ENCODE measurements at places on chromosomes 3 and 15.

- no peak for DNase-seq
Measured at GRCh38 chr3:31406896-31407295, 125.8 kb upstream of the STT3B start.

- DNase-seq: no peak
Measured at GRCh38 chr15:60541481-60542299, 62.7 kb upstream of the ICE2 start.

DNA sequence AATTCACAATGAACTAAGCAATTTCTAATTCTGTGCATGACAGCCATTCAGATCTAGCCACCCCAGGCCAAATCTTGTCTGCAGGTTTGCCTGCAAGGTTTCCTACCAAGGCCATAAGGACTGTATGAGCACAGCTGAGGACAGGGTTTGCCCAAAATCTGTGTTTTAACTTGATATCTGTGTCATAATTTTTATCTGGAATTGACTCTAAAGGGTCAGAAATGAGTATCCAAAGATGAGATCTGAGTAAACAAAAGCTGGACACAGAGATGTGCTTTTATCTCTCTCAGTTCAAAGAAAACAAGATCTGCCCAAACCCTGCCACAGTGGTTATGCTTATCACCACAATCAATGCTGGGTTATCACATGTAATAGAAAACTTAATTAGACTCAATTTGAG lies 154.6 kb upstream of the COL8A1 start:
- DNase-seq: no peak

DNA sequence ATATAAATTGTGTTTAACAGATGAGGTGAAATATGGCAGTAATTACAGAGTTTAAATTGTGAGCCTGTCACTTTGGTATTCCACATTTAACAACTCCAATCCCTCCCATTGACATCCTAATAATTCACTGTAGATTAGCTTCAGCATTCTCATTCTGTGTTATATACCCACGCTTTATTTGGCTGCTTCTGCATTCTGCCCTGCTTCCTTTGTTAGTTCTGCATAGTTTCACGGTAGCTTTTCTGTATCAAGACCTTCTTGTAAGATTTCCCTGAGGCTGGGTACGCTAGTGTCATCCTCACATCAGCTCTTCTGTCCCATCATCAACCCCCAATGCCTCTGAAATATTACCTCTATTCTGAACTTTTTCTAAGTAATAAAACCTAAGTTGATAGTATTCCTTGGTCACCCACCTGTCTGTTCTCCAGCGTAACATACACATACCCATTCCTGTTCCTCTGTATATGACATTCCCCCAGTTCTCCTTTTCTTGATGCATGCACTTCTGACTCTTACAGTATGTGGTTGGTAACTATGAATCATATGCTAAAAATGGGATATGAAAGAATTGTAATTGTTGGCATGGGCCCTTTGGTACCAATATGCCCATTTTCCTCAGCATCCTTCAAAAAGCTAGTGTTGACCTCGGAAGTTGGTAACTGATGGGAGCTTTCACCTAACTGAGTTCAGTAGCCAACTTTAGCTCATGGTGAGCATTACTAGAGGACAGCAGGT lies 171.2 kb downstream of the KLHL25 start:
- no peak for DNase-seq

GRCh38 chr3:102484-102883 lies 94.1 kb upstream of the CHL1 start:
- no peak for DNase-seq

GRCh38 chr15:40873694-40874561 lies at the start of gene RHOV:
TSS of gene RHOV (minus strand) at chr15:40874234. CDS start at chr15:40874139, 95 bp downstream.
- peak; percentile 89 for DNase-seq
